NCI-H526 (cell line): ENCODE measurements at places on chromosomes 16 and 17.

DNA sequence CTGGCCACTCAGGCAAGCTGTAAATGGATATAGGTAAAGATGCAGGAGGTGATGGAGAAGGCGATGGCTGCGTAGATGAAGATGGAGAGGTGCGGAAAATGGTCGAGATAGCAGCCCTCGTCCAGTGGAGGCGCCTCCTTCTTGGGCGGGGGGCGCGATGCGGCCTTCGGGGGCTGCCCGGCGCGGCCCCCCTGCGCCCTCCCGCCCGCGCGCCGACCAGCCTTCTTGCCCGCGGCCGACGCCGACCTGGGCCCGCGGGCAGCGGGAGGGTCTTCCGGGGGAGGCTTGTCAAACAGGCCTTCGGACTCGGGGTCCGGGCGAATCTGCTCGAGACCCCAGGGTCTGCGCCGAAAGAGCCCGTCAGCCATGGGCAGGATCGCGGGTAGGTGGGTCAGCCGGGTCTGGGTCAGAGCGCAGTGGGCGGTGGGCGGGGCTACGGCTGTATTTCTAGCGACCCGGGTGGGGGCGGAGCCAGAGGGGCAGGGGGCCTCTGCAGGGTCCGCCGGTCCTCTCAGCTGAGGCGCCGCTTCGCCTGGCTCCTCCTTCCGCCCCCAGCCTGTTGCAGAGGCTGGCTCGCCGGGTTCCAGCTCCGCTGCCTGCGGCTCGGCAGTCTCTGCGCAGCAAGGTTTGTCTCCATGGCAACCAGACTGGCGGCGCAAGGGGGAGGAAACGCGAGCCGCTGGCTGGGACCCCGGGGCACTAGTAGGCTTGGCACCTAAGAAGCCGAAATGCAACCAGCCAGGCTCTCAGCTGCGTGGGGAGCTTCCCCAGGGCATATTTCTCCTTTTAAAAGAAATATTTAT, 14.4 kb downstream of the MIS12 start:
- peak; percentile 71 for DNase-seq

DNA sequence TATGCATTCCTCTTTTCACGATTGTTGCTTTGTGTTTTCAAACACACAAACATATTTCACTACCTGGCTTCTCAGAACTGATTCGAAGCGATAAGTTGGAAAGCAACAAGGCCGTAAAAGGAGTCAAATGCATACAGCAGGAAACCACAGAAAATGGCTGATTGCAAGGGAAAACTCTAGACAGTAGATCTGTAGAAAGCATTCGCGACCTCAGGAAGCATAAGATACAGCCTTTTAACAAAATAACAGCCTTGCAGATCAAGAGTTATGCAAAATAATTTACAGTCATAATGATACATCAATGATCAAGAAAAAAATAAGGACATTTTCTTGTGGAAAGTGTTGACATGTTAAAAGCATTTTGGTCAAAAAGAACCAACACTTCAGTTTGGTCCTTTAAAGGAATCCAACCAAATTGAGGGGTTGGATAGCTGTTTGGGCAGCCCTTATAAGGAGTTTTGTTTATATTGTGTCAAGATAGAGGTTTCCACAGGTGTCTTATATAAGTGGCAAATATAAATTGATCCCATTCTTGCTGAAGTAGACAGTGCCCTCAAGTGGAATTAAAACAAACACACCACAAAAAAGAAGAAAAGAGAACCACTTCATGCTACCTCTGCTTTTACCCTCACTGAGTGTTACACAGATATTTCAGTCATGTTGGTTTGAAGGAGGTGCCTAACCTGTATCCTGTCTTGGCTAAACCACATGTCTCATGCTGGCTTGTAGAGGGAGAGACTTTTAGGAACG, 5.5 kb downstream of the CYLD start:
- no peak for DNase-seq

GRCh38 chr16:57764341-57765159, 29.0 kb downstream of the KATNB1 start:
- DNase-seq, result no peak

GRCh38 chr16:6482696-6483468, 849.8 kb upstream of the RBFOX1 start:
- peak; percentile 36 for DNase-seq

DNA sequence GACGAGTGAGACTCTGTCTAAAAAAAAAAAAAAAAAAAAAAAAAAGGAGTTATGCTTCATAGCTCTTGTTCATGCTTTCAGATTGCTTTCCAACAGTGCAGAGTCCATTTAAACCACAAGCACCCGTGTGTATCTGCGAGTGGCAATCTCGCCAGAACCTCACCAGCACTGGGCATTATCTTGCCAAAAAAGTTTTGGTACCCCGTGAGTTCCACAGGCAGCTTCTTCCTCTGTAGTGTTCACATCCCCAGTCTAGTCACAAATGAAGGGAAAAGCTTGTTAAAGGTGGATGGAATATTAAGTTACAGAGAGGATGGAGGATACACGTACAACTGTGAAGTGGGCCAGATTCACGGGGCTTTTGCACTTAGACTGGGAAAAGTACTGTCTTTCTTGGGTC, 33.5 kb downstream of the WSB1 start:
- DNase-seq, result no peak

DNA sequence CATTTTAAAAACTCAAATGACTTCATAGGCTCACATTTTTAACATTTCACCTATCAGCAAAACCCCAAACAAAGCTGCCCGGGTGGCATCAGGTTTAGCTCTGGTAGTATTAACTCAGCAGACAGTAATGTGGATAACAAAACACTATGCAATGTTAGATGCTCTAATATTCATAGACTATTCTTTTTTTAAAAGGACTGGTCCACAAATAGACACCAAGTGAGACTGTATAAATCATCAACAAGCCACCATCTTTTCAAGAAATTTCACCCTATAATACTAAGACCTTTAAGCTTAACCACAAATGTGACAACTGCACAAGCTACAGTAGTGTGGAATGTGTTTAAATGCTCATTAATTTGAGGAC, 20.2 kb downstream of the SNN start:
- DNase-seq, result no peak
